ENCODE measurements at places on chromosomes 4 and X.

DNA sequence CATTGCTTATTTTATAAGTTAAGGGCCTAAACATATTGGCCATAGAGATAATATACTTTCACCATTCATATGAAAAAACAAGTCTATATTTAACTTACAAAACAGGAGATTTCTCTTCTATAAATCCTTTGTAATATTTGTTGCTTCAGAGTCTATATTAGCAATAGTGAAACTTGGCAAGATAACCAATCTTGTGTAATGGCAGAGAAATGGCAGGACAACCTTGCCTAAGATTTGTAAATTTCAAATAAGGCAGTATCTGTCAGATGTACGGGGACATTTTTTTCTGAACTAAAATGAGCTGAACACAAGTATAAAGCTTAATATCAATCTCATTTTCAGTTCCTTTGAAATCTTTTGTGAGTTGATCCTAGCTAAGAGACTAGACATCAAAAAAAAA is 17.8 kb upstream of the CPEB2 start:
- no peak for DNase-seq

DNA sequence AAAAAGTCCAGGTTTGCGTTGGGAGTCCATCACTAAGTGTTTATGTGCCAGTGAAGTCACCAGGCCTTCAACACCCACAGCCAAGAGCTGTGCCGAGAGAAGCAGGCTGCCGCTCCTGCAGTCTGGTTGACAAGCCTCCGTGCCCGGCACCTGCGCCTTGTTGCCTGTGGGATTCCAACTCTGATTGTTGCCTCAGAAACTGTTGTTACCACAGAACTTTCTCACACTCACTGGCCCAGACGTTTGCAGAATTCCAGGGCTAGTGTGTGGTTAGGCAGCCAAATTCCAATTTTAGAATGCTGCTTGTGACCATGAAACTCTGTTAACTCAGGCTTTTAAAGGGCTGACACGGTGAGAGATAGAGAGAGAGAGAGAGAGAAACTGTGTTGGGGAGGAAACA is 119.5 kb upstream of the LIMCH1 start:
- DNase-seq, result no peak

DNA sequence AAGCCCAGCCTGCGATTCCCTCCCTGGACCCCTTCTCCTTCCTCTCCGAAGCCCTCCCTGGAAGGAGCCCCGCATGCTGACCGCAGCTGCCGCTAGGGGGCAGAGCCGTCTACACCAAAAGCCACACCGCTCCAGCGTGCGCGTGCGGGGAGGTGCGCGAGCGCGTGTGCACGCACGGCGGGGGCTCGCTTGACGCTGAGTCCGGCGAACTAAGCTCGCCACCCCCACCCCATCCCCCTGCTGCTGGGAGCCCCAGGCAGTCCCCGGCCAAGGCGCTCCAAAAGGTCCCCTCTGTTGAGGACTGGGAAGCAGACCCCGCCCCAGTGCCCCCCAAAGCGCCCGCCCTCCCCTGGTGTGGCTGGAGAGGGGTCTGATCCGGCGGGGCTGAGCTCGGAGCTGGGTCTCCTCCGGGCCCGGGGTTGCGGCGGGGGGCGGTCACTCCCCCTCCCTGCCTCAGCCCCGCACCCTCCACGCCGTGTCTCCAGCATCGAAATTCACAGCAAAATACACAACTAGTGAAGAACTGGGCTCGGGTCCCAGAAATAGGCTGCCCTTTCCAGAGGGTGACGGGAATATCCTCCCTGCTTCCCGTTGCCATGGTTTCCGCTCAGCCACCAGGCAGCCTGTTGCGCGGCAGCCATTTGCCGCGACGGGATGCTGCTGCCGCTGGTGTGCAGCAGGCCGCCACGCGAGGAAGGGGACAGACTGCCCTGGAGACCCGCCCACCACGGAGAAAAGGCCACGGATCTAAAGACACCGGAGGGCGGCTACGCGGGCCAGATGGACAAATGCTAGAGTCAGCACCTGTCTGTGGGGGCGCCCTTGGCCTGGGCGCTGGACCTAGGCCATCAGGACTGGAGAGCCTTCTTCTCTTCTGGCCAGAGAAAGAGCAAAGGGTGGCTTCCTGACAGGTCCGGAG is 11.2 kb upstream of the CCNQ start:
- DNase-seq, result no peak

GRCh38 chrX:113828470-113828869 is 755.4 kb upstream of the HTR2C start:
- no peak for DNase-seq

GRCh38 chrX:101449279-101449678 is 36.0 kb upstream of the ARMCX4 start:
- DNase-seq, result no peak

GRCh38 chr4:25133132-25133531 is 27.1 kb downstream of the SEPSECS start:
- DNase-seq, result no peak

DNA sequence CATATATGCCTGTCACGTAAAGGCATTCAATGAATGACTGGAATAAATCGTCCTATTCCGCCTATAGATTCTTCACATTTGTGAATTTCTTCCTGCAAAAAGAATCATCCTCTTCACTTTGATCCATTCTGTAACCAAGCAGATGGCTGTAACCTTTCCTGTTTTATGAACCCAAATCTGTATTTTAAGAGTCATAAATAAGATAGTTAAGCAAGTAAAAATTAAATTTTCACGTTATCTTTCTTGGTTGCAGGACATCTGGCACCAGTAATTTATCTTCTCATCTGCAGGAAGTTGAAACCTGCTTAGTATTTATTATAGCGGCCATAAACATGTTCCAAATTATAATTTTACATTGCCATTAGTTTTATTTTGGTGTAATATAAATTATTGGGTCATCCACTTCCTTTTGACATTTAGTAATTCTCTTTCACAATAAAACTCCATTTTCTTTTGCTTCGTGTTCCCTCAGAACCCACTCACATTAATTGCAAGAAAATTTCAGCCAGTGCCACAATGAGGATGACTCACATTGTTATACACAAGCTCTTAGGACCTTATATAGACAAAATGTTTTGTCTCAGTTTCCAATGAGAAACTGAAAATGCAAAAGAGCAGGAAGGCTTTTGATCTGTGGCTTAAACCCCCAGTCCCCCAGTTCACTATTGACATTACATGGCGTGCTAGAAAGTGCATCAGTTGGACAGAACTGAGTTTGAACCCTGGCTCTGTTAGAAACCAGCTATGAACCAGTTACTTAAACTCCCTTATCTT is 51.1 kb downstream of the TMEM156 start:
- DNase-seq, result no peak

DNA sequence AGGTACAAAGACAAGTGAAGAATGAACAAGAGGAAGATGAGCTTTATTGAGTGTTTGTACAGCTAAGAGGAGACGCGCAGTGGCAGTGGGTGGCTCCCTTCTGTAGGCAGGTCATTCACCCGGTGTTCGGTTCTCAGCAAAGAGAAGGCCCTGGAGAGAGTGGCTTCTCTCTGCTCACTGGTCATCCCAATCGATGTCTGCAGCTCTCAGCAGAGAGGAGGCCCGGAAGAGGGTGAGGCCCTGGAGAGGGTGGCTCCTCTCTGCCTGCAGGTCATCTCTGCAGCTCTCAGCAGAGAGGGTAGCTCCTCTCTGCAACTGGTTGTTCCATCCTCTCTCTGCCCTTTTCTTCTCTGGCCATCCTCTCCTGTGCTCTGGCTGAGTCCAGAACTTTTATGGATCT is 126.5 kb downstream of the UGT8 start:
- no peak for DNase-seq

- DNase-seq, result no peak
These were observed 301.1 kb downstream of the ANK2 start for GRCh38 chr4:113350576-113350975.

- no peak for DNase-seq
These were observed 20.4 kb downstream of the DOK7 start for GRCh38 chr4:3483471-3483921.

DNA sequence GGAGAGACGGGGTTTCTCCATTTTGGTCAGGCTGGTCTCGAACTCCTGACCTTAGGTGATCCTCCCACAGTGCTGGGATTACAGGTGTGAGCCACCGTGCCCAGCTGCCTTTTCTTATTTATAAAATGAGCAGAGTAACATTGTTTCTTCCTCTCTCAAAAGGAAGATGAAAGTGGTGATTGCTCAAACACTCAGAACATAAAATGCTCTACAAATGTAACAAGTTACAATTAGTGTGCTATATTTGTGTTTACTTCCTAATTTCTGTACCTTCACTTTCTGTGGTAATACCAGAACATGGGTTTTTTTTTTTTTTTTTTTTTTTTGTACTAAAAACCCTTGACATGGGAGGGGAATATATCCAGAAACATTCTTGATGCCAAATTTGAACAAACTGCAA is 197.9 kb downstream of the MGST2 start:
- DNase-seq, result no peak

DNA sequence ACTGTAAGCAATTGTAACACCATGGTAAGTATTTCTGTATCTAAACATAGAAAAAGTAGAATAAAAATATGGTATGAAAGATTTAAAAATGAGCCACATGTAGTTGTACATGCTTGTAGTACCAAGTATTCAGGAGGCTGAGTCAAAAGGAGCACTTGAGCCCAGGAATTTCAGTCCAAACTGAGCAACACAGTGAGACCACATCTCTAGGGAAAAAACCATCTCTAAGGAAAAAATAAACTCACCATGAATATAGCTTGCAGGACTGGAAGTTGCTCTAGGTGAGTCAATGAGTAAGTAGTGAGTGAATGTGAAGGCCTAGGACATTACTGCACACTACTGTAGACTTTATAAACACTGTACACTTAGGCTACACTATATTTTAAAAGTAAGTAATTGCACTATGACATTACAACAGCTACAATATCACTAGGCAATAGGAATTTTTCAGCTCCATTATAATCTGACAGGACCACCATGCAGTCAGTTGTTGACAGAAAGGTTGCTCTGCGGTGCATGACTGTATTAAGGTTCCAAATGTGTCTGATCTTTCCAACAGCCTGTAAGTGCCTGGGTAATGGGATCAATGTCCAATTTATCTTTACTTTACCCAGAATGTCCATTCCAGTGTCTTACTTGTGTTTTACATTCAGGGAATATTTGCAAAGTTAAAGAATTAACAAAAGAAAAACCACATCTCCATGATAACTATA is 28.9 kb upstream of the LRBA start:
- no peak for DNase-seq

DNA sequence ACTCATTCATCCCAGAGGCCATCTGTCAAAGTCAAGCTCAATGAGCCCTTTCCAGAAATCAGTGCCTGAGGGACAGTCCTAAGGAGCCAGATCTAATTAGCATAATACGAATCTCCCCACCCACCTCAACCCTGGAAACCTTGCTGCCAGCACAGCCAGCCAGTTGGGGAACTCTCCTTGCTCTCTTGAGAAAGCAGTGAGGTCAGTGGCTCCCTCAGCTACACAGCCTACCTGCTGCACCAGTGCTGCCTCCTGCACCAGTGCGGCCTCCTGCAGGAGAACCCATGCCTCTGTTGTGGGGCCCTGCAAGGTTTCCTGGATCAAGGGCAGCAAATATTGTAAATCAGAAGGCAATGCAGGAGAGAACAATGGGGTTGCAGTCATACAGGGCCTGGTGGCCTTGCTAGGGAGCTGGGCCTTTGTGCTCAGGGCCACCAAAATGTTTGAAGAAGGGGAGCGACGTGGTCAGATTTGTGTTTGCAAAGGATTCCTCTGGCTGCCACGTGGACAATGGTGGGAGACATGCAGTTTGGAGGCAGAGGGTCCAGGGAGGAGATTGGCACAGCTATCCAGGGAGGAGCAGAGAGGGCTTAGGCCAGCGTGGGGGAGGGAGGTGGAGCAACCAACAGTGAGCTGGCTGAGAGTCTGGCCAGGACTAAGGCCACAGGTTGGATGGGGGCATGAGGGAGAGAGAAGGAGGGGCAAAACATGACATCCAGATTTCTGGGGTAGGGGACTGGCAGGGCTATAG is 124.3 kb upstream of the MAMLD1 start:
- DNase-seq, result no peak

- DNase-seq, result no peak
These were observed 30.1 kb upstream of the MXD4 start for GRCh38 chr4:2291705-2292645.

DNA sequence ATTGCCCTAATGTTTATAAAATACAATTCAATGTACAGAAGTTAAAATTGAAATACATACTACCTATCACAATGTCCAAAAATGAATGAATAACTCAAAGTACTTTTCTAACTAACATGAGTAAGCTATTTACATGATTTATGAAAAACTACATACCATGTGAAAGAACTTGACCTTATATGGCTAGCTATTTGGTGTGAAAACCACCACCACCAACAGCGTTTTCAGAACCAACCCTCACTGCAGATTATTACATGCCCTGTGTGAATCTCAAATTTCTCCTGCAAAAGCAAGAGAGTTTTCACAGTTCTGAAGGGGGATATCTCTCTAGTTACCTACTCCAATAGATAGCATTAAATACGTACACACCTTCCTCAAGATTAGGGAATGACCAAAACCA is 198.5 kb downstream of the SPATA18 start:
- DNase-seq, result no peak

- DNase-seq, result no peak
These were observed 652.2 kb upstream of the DIPK2B start for GRCh38 chrX:45852884-45853283.

GRCh38 chrX:134886002-134886596 is 104.7 kb upstream of the SMIM10 start:
- no peak for DNase-seq

- DNase-seq, result no peak
These were observed 56.3 kb upstream of the DCTD start for GRCh38 chr4:182973511-182973911.

GRCh38 chrX:12874581-12874980 is 7.7 kb downstream of the TLR7 start:
- DNase-seq, result no peak

- DNase-seq, result no peak
These were observed 17.8 kb upstream of the PAGE2B start for GRCh38 chrX:55056820-55057674.

GRCh38 chr4:92735025-92735665 is 431.4 kb downstream of the GRID2 start:
- no peak for DNase-seq

GRCh38 chr4:15131551-15131950 is 129.3 kb downstream of the CPEB2 start:
- DNase-seq, result no peak

DNA sequence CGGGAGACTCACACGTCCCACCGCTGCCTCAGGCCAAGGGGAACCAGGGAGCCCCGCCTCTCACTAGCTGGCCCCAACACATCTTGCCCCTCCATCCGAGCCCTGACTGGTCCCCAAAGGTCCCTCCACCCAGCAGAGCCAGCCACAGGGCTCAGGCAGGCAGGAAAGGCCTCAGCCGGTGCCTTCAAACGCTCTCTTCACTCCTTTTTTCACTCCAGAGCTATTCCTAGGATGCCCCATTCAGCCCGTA is 1.5 kb upstream of the ARHGAP4 start:
- no peak for DNase-seq

- no peak for DNase-seq
These were observed 19.4 kb downstream of the NLGN3 start for GRCh38 chrX:71164071-71164470.

DNA sequence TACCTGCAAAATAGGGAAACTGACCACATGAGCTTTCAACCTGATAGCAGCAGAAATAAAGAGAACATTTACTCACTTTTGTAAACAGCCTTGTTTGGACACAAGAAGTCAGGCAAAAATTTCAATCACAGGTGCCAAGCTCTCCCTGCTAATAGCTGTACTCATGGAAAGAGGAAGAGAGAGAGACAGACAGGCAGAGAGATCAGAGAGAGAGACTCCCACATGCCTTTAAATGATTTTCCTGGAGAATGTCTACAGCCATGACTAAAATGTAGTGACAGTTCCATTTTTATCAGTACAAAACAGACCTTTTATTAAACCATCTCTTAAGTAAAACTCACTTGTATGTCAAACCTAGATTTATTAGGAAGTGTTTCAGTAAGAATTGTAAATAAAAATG is 752.9 kb downstream of the TRAM1L1 start:
- no peak for DNase-seq
